ENCODE measurements at places on chromosomes 1 and 21.
A peak's percentile ranks its signal among the peaks of the same experiment; 100 is the strongest.

DNA sequence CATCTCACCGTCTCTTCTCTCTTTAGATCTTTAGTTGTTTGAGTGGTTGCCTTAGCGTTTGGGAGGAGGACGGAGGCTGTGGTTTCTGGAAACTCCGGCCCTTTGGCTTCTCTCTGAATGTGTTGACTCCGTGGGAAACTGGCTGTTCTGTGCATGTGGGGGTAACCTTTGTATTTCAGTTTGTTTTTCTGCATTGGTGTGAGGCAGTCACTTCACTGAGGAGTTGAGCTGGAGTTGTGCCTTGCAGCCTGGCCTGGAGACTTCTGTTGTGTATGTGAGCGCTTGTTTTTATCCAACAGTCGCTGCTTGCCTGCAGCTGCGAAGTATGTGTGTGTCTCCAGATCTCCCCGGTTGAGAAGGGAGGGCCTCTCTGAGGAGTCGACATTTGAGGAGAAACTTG is 33.6 kb downstream of the CLDN14 start:
- DNase-seq: no peak

DNA sequence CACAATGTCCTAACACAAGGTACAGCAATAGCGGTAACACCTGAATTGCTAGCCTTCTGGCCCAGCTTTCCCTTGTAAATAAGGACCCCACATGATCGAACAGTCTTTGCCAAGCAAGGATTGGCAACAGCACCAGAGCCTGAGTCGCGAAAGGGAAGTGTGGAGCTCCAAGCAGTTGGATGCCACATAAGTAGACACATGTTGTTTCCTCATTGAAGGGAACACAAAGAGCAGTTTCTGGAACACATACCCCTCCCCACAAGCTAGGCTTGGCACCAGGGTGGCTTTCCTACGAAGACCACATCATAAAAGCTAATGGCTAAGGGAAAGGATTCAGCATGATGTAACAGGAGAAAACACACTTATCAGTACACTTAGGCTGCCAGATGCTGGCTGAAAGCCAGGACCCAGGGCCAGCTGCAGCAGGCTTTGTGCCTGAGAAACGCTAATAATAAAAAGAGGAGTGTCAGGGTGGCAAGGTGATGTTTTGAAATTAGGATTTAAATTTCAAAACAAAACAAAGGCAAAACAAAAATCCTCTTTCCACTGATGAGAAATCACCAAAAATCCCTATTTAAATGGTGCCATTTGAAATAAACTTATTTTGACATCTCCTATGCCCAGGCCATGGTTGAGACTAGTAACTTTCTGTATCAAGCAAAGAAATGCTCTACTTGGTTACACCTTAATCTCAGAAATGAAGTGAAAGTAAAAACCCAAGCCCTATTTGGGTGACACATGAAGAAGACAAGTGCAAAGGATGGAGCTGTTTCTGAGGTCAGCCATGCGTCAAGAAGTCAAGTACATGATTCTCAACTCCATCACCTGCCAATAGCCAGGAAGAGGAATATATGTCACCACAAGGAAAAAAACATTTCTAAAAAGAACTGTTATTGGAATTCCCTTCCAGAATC is 11.9 kb upstream of the CPLANE2 start:
- DNase-seq: peak; percentile 58

DNA sequence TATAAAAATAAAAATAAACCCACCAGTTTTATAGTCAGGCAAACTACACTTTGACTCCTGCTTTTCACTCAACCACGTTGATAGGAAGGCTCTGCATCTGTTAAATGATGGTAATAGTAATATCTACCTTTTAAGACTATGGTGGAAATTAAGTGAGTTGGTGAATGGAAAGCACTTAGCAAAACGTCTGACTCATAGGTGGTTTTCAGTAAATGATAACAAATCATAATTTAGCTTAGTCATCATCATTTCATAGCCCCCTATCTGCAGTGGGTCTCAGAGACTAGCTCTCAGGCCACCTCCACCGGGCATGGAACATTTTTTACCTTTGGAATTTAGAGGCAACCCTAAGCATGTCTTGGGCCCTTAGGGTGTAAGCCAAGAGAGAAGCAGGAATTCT is 160.0 kb downstream of the PDE4B start:
- DNase-seq: no peak

GRCh38 chr1:117780687-117781475 is 148.5 kb downstream of the GDAP2 start:
- DNase-seq: no peak

DNA sequence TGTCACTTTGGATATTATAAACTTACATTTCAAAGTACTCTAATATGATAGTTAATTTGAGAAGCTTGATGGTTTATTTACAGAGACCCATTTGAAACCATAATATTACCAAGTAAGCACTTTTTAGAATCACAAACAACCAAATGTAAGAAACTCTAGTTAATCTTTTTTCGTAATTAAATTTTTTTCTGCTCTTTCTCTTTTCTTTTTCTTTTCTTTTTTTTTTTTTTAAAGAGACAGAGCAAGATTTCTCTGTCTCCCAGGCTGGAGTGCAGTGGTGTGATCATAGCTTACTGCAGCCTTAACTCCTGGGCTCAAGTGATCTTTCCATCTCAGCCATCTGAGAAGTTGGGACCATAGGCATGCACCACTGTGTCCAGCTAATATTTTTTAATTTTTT is 5.2 kb downstream of the RAVER2 start:
- no peak for DNase-seq

GRCh38 chr21:36059823-36060158 is 535 bp downstream of the SETD4 start:
- peak; percentile 66 for DNase-seq

- no peak for DNase-seq
These were observed 30.2 kb downstream of the DPH5 start for GRCh38 chr1:100995198-100995988.

DNA sequence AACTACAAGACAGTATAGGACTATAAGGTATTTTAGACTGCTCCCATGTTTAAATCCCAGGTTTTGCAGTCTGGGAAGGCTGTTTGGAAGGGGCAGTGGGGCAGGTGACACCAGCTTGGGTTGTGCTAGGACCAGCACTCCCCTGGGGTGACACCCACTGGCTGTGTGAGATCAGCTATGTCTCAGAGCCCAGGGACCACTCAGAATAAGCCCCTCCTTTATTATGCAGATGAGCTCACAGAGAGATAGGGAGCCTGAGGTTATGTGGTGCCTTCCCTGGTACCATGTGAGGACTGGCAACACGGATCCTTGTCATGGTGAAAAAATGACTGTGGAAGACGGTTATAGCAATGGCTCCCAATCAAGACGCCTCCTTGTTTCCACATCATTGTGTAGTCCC is 71.0 kb downstream of the NENF start:
- DNase-seq: no peak

- no peak for DNase-seq
These were observed 36.2 kb upstream of the PKN2 start for GRCh38 chr1:88647749-88648415.

DNA sequence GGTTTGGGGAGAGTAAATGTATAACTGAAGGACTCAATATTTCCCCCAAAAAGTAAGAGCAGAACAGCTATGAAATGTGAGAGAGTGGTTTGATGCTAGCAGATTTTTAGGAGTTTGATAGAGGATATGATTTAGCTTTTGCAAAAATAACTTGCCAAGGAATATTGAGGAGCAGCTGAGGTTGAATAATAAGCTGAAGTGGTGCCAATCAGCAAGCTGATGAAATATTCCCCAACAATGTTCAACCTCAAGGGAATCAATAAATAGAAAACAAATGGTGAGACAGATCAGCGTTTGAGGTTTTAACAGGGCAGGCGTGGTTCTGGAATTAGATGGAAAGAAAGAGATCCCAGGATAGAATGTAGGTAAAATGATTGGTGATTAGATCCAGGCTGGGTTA is 413.4 kb upstream of the ADAMTS5 start:
- no peak for DNase-seq

- no peak for DNase-seq
These were observed 7.9 kb downstream of the SH3BGRL3 start for GRCh38 chr1:26287811-26288210.

DNA sequence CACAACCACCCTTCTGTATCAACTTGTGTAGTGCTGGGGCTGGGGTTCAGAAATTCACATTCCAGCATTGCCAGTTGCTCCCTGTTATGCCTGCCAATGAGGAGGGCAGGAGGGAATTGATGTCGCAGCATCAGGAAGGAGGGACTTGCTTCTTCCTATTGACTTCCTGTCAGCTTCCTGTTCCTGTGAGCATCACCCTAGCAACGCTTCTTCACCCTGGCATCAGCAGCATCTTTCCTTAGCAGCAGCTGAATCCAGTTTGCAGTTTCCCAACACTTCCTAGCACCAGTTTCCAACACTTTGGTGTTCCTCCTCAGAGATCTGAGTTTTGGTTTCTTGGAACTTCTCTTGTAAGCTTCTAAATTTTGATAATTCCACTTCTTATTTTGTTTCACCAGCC is 8.9 kb upstream of the TRIM62 start:
- no peak for DNase-seq

DNA sequence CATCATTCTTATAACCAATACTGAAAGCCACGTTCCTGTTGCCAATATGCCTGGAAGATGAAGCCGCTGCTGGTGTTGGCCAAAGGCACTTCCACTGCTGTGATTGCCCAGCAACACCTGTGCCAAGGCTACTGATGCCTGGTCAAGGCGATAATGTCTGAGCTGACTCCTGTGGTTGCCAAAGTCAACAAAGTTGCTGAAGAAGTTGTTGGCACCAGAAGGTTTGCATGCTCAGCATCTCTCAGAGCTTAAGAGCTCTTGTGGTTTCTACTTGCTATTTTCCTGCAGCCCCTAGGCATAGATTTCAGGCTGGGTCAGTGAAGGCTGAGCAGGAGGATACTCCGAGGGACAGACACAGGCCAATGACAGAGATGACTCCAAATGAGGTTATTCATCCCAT is 63.4 kb upstream of the RAB3GAP2 start:
- no peak for DNase-seq

- no peak for DNase-seq
These were observed 8.9 kb upstream of the CD46 start for GRCh38 chr1:207742850-207743555.

GRCh38 chr1:55654171-55654570 is 439.0 kb upstream of the USP24 start:
- no peak for DNase-seq

GRCh38 chr1:2360588-2361364 is 30.6 kb downstream of the MORN1 start:
- no peak for DNase-seq

DNA sequence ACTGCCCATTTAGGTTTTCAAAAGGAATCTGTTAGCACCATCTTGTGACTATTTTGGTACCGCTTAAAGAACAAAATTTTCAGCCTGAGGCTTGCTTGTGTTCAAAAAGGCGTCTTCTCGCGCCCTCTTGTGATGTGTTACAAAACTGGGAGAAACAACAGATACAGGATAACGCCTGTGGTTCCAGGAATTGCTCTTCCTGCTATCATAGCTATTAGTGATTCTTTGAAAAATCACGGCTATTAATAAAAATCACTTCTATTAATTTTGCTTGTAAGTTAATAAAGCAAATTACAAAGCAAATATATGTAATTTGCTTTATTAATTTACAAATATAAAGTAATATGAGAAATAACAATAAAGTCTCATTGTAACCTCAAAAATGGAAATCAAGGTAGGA is 82.2 kb upstream of the ABCD3 start:
- DNase-seq: peak; percentile 71

GRCh38 chr1:18447509-18448220 is 33.1 kb upstream of the KLHDC7A start:
- DNase-seq: no peak

- no peak for DNase-seq
These were observed 33.9 kb downstream of the MRAP start for GRCh38 chr21:32332463-32332951.

DNA sequence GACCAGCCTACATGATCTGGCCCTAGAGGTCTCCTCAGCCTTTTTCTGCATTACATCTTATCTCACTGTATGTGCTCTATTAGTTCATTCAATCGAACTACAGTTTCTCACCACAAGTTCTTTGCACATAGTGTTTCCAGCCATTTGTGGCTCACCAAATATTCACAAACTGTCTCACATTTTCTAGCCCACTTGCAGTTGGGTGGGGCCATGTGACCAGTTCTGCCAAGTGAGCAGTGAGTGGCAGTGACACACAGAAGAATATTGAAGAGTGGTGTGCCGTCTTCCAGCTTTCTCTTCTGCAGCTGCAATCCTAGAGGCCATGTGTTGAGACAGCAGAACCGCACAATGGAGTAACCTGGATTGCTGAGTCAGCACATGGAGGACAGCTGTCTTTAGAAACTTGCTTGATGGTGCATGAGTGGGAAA is 103.2 kb upstream of the ZNF644 start:
- no peak for DNase-seq

GRCh38 chr1:159647616-159648015 is 60.0 kb downstream of the APCS start:
- no peak for DNase-seq

- no peak for DNase-seq
These were observed 1.9 kb downstream of the OR2B11 start for GRCh38 chr1:247456021-247456420.

DNA sequence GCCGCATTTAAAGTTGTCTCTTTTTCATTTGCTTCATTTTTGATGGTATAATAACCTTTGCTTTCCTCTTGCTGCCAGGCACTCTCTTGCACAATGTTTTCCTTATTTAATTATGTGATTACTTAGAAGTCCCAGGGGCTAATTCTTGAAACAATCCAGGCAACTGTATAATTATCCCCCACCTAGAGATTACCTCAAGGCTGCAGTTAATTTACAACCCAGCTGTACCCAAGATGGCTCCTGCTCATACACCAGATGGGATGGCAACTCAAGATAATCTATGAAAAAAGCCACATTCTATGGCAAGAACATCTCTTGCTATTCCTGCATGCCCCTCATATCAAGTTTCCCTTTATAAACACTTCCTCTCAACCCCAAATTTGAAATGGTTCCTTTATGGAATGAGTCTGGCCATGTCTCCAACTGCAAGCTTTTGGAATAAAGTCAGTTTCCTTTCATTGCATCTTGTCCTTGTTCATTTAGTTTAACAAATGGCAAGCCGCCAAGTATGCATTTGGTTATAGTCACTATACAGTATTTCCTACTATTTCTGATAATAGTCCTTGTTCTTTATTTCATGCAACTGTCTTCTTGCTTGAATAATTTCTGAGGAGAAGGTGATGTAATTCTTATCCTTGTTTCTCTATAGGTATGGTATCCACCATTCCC is 1042.6 kb downstream of the PLA2G4A start:
- no peak for DNase-seq

DNA sequence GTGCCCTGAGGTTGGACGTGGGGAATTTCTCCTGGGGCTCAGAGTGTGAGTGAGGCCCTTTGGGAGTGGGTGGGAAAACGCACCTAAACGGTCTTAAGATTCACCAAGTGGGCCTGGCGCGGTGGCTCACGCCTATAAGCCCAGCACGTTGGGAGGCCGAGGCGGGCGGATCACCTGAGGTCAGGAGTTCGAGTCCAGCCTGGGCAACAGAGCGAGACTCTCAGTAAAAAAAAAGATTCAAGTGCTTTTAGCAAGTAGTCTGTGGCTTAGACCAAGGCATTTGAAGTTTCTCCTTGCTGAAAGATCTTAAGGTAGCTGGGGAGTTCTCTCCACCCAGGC is 1.4 kb downstream of the RPS8 start:
- no peak for DNase-seq

GRCh38 chr1:98045767-98046641 is 125.2 kb upstream of the DPYD start:
- DNase-seq: no peak

GRCh38 chr1:6967431-6968111 is 182.3 kb downstream of the CAMTA1 start:
- no peak for DNase-seq

GRCh38 chr1:244318512-244318911 is 133.2 kb downstream of the ADSS2 start:
- DNase-seq: no peak

All from substantia nigra (tissue), 51 donors.